Activated naive CD4-positive, alpha-beta T cell (primary cell): ENCODE measurements at places on chromosomes 7 and 10.

GRCh38 chr7:144468990-144469732 lies 65.7 kb upstream of the NOBOX start:
- DNase-seq: no peak

GRCh38 chr10:21532694-21533466 lies 1.2 kb upstream of the MLLT10 start:
- no peak for DNase-seq

GRCh38 chr7:2165239-2165609 lies 67.5 kb downstream of the MAD1L1 start:
- no peak for DNase-seq

DNA sequence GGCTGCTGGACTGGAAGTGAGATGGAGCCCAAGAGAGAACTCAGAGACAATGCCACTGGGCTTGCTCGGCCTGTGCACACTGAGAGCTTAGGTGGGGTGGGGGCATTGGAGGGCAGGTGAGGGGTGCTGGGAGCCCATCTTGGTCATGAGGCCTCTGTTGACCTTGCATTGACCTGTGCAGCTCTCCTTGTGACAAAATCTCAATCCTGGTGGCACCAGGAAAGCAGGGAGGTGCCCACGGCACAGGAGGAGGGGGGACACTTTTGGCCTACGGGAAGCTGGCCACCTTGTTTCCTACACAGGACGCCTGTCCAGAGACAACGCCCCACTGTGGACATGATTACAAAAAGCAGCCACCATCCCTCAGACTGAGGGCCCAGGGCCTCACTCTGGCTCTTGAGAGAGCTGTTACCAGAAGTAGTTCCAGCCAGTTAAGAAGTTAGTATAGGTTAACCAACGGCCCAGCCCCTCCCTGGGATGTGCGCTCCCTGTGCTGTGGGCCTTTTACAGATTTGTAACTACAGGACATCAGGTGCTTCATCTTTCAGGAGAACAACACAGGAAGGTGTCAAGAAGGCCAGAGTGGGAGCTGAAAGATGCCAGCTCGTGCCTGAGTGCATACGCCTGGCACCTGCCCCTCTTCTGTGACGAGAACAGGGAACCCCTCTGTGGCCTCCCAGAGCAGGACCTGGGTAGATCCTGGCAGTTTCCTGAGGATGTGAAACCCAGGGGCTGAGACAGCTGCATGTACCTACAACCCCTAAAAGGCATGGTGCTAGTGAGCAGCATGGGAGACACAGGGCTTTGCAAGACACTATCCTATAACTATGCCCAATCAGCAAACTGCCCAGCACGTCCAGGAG lies 10.3 kb downstream of the PKD1L1 start:
- no peak for DNase-seq

DNA sequence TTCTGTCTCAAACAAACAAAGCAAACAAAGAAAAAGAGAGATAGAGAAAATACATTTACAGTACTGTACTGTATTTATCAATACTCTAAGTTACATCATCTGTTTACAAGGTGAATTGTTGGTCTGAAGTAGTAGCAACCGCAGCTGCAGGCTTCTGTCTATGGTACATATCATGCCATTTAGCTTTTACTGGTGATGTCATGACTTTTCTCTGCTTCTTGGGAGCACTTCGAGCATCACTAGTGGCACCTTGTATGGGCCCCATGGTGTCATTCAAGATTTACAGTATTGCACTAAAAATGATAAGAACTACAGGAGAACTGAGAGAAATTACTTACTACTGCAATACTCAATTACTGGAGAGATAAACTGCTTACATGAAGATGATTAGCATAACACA lies 826.9 kb downstream of the CNTNAP2 start:
- DNase-seq: no peak
